Right lung (tissue), 10 donors: ENCODE measurements at places on chromosomes 2 and 18.

DNA sequence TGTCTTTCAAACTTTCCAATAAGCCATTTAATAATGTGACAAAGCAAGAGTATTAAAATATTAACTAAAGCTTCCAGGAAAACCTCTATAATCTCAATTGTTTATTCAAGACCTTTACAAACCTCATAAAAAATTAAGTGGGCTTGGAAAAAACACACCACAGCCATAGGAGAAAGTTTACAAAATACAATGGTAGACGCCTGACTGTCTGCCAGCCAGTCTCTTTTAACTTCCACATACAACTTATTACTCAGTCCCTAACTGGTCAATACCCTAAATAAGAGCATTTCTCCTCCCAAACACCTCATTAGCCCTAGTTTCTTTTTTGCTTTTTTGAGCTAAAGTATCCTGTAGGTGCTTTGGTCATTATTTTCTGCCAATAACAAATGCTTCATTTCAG lies 247.4 kb upstream of the CYP26B1 start:
- no peak for DNase-seq

- DNase-seq, result no peak
Measured at GRCh38 chr2:2586931-2587330, 255.9 kb upstream of the MYT1L start.

GRCh38 chr2:44843086-44843485 lies 98.4 kb upstream of the SIX3 start:
- DNase-seq, result no peak

DNA sequence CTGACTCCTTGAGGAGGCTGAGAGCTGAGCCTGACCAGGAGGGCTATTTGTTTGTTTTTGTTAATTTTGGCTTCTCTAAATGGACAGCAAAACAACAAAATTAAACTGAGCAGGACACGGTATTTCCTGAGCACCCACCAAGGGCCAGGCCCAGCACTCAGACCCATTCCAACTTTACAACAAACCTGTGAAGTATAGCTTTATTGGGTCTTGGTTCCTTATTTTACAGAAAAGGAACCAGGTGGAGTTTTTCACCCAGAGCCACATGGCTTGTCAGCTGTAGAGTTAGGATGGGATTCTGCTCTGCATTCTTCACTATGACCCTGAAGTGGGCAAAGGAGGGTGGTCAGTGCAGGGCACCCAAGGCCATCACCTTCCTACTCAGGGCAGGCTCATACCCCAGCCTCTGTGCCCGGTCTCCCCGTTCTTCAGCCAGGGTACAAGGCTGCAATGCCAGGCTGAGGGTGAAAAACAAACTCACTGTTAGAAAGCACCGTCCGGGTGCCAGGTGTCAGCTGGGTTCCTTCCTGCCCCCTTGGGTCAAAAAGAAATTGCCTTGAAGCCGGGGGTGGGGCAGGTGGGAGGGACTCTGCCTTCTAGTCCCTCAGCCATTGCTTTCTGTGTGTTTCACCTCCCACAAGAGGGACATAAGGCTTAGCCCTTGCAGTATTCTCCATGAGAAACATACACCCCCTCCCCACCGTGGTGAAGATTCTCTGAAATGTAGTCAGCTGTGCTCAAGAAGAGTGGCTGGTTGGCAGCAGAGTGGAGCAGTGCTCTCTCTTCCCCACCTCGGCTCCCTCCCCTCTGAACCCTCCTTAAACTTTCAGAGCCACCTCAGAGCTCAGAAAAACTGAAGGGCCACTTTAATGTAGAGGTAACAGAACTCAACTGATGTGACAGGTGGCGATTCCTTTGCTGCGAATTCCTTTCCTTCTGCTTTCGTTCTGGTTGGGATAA lies 2.2 kb downstream of the PSD4 start:
- DNase-seq, result no peak

DNA sequence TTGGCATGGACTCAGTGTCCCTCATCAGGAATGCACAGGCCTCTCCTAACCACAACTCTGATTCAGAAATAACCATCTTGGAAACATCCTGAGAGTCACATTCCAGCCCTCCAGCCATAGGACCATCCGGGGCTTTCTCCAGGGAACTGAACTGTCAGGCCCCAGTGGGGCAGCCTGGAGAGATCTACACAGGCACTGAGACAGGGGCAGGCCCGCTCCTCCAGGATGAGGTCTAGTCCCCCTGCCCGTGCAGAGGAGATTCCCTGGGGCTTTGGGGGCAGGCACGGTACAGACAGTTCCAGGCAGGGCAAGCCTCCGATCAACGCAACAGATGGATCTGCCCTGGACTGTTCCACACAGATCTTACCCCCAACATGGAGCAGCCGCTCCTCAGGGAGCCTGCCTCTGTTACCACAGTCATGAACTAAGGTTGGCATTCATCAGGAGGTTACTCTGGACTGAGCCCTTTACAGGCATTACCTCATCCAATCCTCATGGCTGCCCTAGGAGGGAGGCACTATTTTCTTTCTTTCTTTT lies 12.0 kb downstream of the KCNK3 start:
- DNase-seq, result no peak

GRCh38 chr18:41972067-41972925 lies 17.3 kb downstream of the PIK3C3 start:
- DNase-seq, result no peak

- DNase-seq, result no peak
Measured at GRCh38 chr2:6957031-6957714, 40.0 kb downstream of the RNF144A start.

- DNase-seq, result no peak
Measured at GRCh38 chr18:9710037-9710436, 1.9 kb downstream of the RAB31 start.

GRCh38 chr2:64605026-64605471 lies 48.7 kb downstream of the SERTAD2 start:
- DNase-seq, result no peak

DNA sequence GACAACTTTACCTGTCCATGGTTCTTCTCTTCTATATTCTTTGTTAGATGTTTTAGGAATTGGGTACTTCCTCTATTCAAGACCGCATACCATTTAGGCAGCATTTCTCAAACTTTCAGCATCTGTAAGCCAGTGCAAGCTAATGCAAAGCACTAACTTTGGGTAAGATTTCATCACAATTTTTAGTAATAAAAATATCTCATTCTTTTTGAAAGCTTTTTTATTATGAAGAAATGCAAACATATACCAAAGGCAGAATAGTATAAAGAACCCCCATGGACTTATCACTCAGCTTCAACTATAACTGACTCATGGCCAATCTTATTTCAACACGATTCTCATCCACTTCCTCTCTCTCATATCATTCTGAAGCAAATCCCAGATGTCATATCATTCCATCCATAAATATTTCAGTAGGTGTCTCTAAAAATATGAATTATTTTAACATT lies 32.9 kb downstream of the INO80C start:
- DNase-seq, result no peak

DNA sequence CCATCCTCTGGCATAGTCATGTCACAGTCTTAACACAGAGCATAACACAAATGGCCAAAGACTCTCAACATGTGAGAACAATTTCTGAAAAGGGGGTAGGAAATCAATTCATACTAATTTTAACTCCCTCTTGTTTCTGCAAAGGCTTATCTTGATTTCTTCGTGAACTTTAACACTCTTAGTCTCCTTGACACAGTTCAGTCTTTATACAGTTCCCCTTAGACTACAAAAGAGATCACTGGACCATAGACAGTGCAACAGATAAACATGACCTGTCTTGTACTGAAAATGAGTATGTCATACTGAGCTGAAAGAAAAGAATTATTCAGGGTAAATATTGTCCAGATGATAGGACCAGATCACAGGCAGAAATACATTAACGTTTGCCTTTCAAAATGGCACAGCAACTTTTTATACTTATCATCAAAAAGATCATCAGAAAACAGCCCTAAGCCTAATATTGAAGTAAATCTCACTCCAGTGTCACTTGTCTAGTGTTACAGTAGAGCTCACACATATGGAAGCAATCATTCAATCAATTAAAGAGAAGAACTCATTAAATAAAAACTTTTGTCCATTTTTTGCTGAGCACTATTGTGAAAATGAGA lies 56.4 kb upstream of the VRK2 start:
- DNase-seq, result no peak

GRCh38 chr2:6986301-6986911 lies 69.2 kb downstream of the RNF144A start:
- DNase-seq, result no peak

DNA sequence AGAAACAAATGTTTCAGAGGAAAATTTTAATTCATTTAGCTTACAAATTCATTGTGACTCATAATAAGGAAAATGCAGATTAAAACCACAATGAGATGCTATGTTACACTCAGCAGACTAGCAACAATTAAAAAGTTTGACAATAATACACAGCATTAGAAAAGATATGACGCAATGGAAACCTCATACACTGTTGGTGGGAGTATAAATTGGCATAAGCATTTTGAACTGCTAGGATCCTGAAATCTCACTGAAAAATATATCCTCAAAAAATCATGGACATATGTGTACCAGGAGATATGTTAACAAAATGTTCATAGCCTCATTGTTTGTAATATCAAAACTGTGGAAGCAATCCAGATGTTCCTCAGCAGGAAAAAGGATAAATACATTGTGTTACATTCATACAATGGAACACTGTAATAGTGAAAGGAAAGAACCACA lies 13.7 kb downstream of the CALCRL start:
- no peak for DNase-seq

DNA sequence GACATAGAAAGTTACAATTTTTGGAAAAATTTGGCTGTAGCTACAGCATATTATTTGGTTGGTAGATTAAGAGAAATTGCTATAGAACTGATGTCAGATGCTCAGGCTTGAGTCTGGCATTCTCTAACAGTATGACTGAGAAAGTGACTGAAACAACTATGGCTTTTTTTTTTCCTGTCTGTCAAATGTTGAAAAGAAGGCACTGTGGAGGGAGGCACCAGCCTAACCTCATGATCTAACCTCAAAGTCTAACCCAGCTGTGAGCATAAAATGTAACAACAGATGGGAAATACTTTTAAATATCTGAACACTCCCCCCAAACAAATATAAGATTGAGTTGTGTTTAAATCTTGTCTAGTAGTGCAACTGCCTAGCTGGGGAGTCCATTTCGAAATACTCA lies 629.1 kb downstream of the LRP1B start:
- no peak for DNase-seq

DNA sequence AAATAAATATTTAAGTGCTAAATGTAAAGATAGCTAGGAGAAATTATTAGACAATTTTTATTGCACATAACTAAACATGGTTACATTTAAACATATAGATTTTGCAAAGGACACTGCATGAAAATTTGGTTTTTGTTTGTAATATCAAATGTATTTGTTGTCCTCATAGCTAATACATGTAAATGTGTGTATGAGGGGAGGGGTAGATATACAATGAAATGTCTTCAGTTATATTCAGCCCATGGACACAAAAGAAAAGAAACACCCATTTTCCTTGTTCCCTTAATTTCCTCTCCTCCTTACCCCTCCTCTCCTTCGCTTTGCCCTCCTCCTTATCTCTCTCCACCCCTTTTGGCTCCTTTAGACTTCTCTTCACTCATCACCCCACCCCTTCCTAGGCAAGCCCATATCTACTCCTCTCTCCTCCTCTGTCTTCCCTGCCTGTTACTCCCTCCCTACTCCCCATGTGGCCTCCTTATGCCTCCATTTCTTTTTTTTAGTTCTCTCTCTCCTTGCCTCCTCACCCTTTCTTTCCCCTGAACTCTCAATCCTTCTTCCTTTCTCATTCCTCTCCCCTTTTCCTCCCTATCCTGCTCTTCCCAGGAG lies 1.4 kb downstream of the COL3A1 start:
- DNase-seq, result peak; percentile 80

DNA sequence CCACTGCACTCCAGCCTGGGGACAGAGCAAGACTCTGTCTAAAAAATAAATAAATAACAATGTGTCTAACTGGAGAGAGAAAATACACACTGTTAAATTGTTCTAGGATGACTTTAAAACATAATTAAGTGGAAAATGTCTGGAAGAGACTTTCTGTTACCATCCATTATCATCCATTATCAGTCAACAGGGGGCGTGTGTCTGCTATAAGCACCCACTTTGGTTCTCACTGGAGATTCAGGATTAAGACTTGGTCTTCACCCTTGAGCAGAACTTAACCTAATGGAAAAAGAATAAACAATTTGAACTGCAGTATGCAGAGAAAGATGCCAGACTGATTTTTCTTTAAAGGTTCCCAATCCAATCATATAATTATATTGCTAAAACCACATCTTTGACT lies 999.8 kb upstream of the GYPC start:
- DNase-seq, result no peak

GRCh38 chr2:218378053-218378452 lies 4.0 kb upstream of the SLC11A1 start:
- no peak for DNase-seq

- DNase-seq, result no peak
Measured at GRCh38 chr18:10027031-10027430, 113.2 kb downstream of the VAPA start.

DNA sequence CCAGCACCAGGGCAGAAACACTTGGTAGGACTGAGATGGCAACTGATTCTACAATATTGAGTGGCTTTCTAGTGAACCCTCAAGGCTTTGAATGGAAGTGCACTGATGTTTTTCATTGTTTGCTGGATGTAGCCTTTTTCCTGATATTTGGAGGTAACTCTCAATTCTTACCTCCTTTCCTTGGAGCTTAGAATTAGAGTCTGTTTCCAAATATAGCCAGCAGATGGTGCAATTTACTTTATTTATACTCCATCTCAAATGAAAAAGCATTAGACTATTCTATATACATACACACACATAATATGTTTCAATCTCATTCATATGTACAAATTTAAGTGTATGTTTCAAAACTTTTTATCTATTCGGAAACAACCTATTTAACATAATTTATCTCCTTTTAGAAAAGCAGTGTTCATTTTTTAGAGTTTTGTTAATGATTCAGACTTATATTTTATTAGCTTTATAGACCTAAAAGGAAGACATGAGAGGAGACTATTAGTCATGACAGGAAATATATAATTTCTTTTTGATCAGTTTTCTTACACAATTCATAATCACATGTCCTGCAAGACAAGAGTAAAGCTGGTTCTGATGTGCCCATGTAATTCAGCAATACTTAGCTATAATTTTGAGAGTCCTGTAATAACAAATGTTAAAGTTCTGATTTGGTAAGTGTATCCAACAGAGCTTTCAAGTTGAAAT lies 124.8 kb downstream of the NUP35 start:
- DNase-seq, result no peak

- DNase-seq, result peak; percentile 71
Measured at GRCh38 chr18:35386600-35387100, 9.5 kb upstream of the ZNF396 start.

DNA sequence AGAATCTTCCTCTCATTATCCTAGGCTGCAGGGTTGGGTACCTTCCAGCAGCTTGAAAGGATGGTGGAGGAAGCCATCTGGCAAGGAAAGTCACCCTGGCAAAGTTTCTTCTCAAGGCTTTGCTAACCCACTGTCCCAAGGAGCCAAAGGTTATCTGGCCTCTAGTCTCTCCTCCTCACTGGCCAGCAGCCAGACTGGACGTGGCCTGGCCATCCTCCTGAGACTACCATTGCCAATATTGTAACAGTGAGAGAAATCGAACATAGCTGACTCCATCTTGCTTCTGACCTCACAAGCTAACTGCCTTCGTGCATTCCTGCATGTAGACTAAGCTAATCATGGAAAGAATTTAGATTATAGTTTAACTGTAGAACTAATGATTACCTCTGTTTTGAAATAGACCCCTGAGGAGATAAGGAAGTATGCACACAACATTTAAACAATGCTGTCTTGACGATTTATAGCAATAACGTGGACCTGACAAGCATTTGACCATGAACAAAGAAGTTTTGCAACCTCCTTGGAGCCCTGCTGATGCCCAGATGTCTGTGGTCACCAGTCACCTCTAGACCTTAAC lies 7.8 kb upstream of the ANXA4 start:
- no peak for DNase-seq
